ENCODE measurements at places on chromosomes 5 and 9. TPM values are rescaled to one million over a fixed set of nuclear protein-coding genes. Genes with fewer than 3 reads are reported as not detected.

The SLC1A3 gene
- 23.9 TPM for total RNA-seq

The LCNL1 gene
- total RNA-seq: not detected

The ARL14EPL gene
- total RNA-seq: 2.3 TPM

The SLC34A3 gene
- total RNA-seq: not detected

The DMRT3 gene
- total RNA-seq: not detected

The IL3 gene
- total RNA-seq: not detected

The ZNF462 gene
- total RNA-seq: 26.3 TPM

The ARSB gene
- 7.7 TPM for total RNA-seq

All from A375 (cell line).